NCI-H774 (cell line): ENCODE measurements at places on chromosomes 6 and 20.

DNA sequence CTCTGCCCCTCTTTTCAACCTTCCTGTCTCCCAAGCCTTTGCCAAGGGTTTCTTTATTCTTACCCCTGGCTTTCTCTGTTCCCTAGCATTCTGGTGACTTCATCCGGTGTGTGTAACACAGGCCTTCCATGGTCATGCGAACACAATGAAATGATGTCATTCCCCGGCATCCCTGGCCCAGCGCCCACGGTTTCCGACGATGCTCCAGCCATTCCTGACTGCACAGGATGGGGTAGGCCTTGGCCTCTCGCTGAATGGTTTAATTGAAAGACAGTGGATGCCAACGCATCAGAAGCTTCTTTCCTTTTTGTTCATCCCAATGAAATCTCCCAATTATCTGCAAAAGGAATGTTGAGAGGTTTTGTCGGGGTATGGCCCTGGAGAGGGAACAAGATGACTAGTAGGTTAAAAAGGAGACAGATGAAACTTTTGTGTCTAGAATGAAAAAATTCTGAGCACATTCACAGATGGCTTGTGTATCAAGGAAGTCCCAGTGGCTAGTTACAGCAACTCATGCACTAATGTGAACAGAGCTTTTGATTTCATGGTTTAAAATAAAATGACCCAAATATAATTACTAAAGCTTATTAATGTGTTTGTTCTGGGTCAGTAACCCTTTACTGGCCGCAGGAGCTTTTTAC, 655.0 kb downstream of the QKI start:
- DNase-seq = no peak

DNA sequence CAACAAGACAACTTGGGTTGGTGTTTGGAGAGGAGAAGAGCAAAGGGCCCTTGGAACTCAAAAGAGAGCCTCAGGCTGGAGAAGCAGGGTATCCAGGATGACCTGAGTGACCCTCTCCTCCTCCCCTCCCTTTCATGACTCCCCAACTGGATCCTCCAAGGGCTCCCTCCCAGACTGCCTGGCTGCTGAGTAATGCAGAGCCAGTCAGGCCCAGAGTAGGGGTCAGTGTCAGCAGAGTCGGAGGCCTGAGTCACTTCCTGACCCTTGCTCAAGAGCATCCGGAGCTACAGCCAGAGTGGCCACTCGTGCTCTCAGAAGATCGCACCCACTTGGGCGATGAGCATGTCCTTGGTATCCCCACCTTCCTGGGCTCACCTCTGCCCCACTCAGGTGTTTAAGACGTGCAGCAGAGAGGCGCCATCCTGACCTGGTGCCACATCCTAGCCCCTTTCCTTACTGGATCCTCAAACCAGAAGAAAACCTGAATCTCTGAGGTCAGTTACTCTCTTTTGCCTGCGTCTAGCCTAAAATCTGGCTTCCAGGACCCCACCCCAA, 2.8 kb upstream of the MAPK13 start:
- DNase-seq = no peak

GRCh38 chr6:2820415-2820814, 21.2 kb downstream of the SERPINB1 start:
- DNase-seq = no peak

- no peak for DNase-seq
Observed at GRCh38 chr6:40906759-40907158, 132.3 kb downstream of the UNC5CL start.

GRCh38 chr20:25076731-25077609, 5.0 kb downstream of the VSX1 start:
- peak; percentile 19 for DNase-seq

DNA sequence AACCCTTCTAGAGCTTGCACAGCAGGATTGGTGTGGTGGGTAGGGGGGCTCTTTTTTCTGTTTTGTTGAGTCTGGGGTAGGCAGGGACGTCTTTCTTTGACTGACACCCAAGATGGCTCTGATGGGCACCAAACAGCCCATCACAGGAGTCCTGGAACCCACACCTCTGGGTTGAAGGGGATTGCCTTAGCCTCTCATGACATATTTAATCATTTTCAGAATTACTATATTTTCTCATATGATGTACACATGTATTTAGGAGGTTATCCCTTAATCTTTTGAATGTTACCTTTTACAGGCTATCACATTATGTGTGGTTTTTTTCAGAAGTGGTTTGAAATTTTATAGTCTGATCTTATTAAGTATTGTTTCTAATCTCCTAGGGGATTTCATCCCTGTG, 64.6 kb downstream of the RPP40 start:
- DNase-seq = no peak

DNA sequence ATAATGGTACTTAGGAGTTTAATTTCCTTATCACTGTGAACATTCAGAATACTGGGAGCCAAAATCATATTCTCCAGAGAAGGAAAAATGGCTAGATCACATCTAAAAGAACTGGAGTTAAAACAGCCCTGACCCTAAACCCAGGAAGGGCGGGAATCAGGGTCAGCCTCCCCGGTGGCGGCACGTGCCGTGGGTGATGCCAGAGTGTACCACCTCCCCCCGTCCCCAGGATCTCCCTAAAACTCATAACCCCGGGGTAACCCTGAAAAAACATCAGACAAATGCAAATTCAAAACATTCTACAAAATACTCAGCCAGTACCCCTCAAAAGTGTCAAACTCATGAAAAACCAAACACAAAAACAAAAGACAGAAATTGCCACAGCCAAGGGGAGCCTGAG, 148.3 kb downstream of the DLL1 start:
- no peak for DNase-seq

- no peak for DNase-seq
Observed at GRCh38 chr20:10079964-10080363, 45.2 kb downstream of the ANKEF1 start.

- DNase-seq = no peak
Observed at GRCh38 chr6:139540276-139540675, 165.8 kb upstream of the CITED2 start.

DNA sequence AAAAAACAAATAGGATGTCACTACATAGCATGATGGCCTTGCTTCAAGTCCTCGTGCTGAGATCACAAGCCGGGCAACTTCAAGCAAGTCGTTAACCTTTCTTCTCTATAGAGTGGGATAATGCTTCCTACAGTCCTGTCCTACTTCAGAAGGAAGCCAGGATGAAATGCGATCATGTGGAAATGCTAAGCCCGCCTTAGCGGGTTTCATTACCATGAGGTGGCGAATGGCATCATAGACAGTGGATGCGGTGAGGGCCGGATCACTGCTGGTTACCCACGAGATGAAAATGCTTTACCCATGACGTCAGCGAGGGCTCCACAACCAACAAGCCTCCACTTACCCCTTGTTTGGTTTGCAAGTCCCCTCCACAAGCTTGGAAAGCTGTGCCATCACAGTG, 206.4 kb downstream of the TBXT start:
- DNase-seq = no peak

GRCh38 chr6:138909975-138910374, 78.1 kb downstream of the REPS1 start:
- DNase-seq = no peak

- DNase-seq = peak; percentile 56
Observed at GRCh38 chr6:63440057-63440456, 120.3 kb upstream of the LGSN start.

DNA sequence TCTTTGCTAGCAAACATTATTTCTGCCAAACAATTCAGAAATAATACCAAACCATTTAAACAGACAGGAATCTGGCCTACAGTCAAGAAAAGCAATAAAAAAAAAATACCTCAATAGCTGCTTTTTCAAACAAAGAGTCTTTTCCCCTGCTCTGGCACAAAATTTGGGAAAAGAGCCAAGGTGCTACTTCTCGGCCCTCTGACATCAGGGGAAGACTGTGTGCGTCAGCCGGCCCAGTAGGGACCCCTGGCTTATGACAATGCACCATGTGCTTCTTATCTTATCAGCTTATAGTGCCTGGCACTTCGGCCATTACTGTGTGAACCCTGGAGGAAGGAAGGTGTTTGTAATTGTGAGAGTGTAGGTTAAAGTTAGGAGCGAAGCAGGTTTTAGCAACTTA, 89.4 kb downstream of the PDE10A start:
- no peak for DNase-seq

DNA sequence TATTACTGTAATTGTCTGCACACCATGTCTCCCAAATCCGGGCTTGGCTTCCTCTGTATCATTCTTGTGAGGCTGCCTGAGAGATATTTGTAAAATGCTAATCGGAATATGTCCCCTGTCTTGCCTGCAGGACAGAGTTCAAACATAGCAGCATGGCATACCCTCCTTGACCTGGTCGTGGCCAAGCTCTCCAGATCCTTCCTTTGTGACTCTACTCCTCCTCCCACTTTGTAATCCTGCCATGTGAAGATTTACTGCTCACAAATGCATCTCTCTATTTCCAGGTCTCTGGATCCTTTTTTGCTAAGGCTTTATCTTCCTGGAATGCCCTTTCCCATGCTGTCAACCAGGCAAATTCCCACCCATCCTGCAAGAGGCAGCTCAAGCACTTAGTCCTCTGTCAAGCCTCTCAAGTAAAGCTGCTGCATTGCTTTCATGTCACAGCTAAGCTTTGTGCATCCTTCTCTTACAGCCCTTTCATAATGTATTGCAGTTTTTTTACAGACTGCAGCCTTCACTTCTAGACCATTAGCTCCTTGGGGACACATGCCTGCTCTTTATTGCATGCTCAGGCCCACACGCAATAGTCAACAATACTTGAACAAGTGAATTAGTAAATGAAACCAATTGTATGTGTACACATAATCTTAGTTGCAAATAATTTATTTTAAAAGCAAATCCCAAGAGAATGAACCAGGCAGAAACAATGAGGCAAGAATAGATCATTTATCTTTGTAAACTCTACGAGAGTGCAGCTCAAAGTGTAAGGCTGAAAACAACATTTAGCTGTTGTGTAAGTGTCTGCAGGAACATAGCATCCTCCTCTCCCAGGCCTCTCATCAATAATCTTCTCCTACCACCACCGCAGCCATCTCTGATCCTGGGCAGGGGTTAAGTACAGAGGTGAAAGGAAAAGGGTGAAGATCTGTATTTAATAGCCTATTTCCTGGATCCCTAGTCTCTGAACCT, 45.8 kb downstream of the HIVEP2 start:
- no peak for DNase-seq

- no peak for DNase-seq
Observed at GRCh38 chr6:40992746-40993145, 46.3 kb downstream of the UNC5CL start.

DNA sequence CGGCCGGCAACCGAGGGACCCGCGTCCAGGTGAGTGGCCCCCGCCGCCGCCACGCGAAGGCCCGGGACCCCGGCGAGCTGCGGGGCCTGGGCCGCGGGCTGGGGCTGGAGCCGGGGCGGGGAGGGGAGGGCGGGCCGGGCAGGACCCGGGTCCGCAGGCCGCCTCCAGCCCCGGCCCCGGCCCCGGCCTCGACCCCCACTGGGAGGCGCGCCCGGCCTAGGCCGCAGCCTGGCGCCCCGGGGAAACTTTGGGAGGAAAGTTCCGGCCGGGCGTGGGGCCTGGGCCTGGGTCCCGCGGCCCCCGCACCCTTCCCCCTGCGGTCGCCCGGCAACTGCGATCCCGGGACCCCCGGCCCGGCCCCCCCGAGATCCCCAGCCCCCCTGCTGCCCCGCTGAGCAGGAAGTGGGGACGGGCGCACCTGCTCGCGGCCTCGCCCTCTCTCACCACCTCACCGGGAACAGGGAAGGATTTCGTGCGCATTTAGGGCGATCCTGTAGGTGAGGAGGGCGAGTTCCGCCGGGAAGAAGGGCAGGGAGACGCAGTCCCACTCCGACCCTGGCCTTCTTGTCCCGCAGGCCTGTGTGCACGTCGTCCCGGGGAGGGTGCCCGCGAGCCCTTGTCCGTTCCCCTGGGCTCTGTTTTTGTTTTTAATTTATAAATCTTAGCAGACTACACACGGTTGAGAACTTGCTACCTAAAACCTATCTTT, 402 bp downstream of the OSBPL2 start:
- DNase-seq = no peak

DNA sequence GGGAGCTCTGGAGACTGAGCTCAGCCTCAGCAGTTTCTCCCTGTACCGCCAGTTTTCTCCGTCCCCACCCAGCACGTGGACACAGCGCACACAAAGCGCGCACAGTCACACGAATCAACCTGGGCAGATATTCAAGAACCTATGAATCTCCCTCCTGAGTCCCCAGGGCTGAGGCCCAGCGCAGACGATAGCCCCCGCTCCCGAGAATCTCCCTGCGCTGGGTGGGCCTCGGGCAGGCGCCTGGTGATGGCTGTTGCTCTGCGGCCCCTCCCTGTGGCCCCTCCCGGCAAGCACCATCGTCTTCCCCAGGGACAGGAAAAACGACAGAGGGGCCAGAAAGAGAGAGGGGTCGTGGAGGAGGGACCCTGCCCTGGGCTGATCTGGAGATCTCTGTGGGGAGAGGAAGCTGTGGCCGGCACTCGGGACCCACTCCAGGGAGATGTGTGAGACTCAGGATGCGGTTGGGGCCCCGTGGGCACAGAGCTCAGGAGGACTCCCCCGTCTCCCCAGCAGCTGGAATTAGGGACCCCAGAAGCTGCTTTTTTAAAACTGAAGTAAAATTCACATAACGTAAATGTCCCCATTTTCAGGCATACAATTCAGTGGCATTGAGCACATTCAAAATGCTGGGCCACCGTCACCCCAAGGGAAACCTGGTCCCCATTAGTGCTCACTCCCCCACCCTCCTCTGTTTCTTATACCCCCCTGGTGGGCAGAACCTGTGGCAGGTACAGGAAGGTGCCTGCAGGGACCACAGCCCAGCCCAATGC, 330.8 kb downstream of the TAF4 start:
- DNase-seq = no peak

DNA sequence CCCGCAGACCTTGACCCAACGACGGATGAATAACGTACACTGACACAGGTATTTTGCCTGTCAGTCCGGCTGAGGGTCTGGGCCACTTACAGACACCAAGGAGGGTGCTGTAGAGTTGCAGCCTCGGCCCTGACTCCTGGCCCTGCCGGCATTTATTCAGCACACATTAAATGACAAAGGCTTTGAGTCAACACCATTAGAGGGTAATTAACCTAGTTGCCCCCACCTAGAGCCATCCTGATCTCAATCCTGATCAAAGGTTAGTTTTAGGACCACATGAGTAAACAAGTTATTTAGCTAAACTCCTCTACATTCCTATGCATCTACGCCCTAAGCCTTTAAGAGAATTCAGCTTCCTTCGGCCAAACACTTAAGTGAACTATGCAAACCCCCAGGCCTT, 11.9 kb upstream of the PM20D2 start:
- DNase-seq = no peak

DNA sequence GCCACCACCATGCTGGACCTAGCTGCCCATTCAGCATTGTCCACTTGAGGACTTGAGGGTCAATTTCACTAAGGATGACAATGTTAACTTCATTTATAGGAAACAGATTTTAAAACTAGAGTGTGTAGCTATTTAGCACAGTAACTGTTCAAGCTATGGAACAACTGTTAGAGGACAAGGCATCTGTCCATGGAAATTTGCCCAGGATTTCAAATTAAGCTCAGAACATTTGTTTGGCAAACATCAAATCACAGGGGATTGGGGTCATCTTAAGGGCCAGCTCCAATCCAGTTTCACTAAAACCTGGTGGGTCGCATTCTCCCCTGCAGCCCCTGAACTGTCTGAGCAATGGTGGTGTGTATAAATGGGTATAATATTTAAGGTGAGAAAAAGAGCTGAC, 35.1 kb downstream of the PM20D2 start:
- DNase-seq = no peak

GRCh38 chr6:129276986-129277385, 394.0 kb downstream of the LAMA2 start:
- DNase-seq = no peak

GRCh38 chr6:12149944-12150510, 137.9 kb downstream of the HIVEP1 start:
- no peak for DNase-seq
